ENCODE measurements at places on chromosomes 2 and 18.

- DNase-seq: no peak
These were observed 161.8 kb downstream of the FAM210A start for GRCh38 chr18:13564579-13564978.

GRCh38 chr2:113979191-113980128 is 89.6 kb downstream of the ACTR3 start:
- no peak for DNase-seq

DNA sequence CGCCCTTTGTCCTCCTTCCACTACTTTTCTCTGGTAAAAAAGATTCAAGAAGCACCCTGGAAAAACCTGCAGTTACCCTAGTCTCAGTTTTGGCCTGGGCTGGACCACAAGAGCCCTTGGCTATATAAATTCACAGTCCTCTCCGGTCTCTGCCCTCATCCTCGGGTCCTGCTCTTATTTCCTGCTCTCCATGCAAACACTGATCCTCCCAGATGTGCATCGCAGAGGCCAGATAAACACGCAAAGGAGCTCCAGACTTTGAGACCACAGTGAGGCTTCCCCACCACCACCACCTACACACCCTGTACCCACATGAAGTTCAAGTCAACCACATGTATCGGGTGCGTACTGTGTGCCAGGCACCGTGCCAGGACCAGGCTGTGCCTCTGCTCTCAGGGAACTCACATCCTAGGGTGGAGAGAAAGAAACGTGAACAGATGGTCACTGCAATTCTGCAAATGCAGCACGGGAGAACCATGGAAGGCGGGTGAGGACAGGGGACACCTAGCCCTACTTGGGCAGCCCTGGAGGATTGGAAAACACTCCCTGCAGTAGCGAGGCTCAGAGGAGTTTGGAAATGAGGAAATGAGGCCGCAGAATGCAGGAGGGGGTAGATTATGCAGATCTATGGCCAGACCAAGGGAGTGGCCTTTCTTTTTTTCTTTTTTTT is 7.4 kb downstream of the CTDSP1 start:
- no peak for DNase-seq

DNA sequence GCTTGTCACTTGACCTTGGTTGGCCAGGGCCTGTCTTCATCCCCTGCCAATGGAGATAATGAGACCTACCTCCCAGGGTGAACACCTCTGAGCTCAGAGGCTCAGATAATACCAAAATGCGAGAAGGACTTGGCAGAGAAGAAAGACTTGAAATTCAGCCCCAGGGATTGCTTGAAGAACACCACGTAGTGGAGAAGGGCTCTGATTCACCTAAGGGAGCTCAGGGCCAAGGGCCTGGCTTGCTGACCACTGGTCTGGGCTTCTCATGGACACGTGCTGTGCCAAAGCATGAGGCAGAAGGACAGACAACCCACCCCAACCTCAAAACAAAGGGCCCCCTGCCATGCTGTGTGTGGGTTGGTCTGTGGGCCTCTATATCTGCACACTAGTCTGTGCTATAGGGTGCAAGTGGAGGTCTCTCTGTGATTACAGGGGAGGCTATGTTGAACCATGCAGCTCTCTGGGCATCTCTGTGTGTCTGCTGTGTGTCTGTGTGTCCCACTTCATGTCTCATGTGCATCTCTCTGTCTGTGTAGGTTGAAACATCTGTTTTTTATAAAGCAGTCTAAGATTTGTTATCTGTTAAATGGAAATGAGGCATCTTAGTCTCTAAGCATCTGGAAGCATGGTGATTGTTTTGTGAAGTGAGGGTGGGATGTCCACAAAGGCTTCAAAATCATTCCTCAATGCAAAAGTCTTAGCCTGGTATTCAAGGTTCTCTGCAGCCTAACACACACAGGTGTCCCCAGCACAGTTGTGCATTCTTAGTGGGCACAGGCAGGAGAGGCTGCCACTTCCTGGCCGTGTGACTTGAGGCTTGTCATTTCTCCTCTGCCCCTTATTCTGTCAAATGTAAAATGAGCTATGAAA is 61.0 kb upstream of the EPAS1 start:
- DNase-seq: no peak

GRCh38 chr2:185857691-185858090 is 119.1 kb downstream of the FSIP2 start:
- no peak for DNase-seq

DNA sequence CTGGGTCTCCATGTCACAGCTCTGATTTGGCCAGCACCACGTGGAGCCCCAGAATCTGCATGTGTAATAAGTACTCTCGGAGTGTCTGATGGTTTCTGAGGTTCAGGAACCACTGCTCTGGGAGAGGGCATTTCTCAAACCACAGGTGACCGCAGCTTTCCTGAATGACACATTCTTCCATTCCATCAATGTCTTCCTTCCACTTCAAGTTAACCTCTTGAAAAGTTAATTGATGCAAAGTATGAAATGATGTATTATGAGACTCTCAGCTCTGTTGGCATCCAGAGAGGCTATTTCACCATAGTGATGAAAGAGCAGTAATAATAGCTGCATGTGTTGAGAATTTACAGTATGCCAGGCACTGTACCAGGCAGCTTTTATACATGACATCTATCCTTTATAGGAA is 61.3 kb upstream of the CRIM1 start:
- DNase-seq: no peak

DNA sequence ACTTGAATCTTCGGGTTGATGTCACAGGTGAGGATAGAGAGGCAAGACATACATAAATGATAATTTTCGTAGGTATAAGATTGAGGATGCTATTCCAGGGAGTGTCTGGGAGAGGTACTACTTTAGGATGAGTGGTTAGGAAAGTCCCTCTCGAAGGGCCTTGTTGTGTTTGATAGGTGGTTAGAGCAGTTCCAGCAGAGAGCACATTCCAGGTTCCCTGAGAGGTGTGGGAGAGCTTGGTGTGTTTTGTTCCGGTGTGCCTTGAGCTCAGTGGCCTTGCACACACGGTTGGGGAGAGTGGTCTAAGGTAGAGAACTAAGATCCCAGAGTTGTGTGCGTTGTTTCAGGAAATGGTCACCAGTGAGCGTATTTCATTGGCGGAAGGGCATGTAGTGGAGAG is 191.4 kb downstream of the ZNF407 start:
- DNase-seq: no peak

GRCh38 chr2:170204298-170204951 is 26.5 kb downstream of the MYO3B start:
- no peak for DNase-seq

- DNase-seq: no peak
These were observed 30.0 kb upstream of the CHMP3 start for GRCh38 chr2:86593266-86593665.

DNA sequence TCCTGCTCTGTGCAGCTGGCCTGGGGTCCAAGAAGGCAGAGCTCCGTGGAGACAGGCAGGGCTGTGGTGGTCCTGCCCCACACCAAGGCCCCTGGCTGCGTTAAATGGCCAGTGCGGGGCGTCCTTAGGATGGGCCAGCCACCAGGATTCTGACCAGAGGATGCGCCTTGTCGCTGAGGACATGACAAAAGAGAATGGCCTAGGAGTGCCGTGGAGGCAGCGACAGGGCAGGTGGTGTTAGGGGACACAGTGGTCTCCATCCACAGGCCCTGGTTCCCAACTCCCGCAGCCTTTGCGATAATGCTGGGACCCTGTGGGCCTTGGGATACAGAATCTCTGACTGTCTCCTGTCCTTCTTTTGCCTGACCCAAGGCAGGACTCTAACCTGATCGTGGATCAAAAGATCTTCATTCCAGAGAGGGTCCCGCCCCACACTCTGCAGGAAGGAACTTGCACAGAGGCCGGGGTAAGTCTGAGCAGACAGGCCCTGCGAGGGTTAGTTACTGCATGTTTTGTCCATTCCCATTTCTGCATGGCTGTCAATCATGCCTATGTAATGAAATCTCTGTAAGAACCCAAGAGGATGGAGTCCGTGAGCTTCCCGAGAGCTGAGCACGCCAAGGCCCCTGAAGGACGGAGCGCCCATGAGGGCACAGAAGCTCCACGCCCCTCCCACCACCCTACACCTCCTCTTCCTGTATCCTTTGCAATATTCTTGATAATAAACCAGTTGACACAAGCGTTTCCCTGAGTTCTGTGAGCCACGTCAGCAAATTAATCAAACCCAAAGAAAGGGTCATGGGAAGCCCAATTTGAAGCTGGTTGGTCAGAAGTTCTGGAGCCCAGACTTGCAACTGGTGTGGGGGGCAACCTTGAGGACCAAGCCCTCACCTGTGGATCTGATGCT is 251.5 kb upstream of the SALL3 start:
- no peak for DNase-seq

DNA sequence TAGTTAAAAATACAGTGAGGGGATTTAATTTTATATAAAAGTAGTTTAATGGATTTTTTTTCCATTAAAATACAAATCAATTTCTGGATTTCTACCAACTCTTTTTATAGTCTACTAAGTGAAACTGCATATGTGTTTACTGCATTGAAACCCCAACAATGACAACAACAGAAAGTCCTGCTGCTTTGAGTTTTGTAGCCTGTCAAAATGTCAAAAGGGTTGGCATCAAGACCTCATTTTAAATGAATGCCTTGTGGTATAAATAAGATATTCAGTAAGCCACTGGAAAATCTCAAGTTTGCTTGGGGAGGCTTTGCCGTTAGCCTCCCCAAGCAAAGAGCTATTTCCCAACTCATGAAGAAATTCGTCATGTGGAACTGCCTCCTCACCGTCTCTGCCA is 440.3 kb upstream of the HNMT start:
- no peak for DNase-seq

DNA sequence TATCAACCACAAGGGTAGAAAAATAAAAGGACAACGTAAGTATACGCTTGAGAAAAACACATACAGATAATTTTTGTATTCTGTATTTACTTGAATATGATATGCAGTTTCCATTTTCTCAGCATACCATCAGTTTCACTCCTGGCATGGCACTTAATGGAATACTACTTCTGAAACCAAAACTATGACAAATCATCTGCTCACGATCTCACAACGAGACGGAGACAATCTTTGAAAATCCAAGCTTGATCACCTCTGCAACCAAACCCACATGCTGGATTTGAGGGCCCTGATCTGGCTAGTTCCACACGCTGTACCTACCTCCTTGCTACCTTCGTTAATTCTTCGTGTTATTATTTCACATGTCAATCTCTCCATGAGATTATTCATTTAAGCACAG is 387.6 kb downstream of the NBAS start:
- no peak for DNase-seq

GRCh38 chr2:118865106-118865505 is 17.7 kb upstream of the EN1 start:
- DNase-seq: no peak

DNA sequence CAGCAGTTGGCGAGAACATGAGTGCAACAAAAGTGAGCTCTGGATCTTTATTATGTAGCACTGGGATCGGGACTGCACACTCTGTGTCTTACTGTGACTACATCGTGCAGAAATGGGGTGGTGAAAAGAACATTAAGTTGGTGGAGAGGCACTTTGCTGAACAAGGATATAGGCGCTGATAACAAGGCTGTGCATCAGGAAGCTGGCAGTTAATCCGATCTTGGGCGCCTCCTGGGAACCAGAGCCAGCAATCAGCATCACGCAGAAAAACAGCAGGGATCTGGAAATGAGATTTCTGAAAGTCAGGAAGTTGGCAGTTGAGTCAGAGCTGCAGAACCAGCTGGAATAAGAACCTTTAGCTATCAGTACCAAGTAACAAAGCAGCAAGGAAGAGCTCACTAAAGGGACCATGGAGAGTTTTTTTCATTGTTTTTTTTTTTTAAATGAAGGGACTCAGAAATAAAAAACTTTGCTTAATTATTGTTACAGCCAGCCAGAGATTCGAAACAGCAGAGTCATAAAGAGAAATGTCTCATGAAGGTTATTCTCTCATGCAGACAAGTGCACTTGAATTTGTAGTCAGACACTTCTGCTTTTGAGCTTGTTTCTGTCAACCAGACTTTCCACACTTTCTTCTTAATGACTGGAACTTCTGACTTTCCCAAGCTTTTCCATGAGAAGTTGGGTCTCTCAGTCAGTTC is 22.8 kb upstream of the MYO3B start:
- no peak for DNase-seq

- DNase-seq: no peak
These were observed 493.3 kb upstream of the GCFC2 start for GRCh38 chr2:76204048-76204447.

DNA sequence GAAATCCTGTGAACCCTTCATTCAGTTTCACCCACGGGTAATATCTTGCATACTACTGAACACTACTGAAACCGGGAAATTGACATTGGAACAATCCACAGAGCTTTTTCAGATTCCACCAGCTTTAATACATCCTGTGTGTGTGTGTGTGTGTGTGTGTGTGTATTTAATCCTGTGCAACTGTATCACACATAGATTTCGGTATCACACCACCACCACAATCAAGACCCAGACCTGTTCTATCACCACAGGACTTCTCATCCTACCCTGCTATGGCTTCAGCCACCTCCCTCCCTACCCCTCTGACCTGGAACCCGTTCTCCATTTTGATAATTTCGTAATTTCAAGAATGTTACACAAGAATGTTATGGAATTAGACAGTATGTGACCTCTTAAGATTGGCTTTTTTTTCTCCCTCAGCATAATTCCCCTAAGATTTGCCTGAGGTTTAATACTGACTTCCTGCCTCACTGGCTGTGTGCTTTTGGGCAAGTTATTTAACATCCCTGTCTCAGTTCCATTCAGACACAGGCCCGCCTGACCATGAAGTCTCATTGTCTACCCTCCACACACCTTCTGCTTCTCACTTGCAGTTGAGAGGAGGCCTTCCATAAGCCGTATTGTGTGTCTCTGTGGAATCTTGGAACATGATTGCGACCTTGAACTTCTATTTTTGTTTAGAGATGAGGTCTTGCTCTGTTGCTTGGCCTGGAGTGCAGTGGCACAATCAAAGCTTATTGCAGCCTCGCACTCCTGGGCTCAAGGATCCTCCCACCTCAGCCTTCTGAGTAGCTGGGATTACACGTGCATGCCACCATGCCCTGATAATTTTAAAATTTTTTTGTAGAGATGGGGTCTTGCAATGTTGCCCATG is 14.4 kb upstream of the TMEM131 start:
- no peak for DNase-seq

- no peak for DNase-seq
These were observed 187.3 kb downstream of the NCKAP5 start for GRCh38 chr2:133380991-133381390.

DNA sequence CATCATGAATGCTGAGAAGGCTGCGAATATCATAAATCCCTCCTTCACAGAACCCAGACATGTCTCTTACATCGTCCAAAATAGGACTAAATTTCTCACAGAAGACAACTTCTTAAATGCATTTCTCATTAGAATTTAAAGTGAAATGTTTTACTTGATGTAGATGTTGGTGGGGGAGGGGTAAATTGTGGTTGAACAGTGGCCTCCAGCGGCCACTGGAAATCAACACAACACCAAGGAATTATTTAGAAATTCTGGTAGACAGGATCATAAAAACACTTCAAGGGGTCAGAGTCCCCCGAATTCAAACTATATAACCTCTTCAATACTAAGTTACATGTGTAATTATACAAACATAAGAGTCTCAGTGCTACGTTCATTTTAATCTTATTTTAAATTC is 135.9 kb downstream of the ABCA12 start:
- peak; percentile 20 for DNase-seq

GRCh38 chr2:195505701-195506100 is 151.3 kb upstream of the SLC39A10 start:
- DNase-seq: no peak

GRCh38 chr2:114237331-114237730 is 205.1 kb upstream of the DPP10 start:
- DNase-seq: no peak

GRCh38 chr2:17915811-17916518 is 37.5 kb downstream of the KCNS3 start:
- DNase-seq: no peak

- DNase-seq: no peak
These were observed 48.2 kb downstream of the LIPG start for GRCh38 chr18:49610022-49610445.
